ENCODE measurements at places on chromosomes 12 and 14.

GRCh38 chr14:56193347-56193746 lies 75.1 kb downstream of the PELI2 start:
- DNase-seq, result no peak

DNA sequence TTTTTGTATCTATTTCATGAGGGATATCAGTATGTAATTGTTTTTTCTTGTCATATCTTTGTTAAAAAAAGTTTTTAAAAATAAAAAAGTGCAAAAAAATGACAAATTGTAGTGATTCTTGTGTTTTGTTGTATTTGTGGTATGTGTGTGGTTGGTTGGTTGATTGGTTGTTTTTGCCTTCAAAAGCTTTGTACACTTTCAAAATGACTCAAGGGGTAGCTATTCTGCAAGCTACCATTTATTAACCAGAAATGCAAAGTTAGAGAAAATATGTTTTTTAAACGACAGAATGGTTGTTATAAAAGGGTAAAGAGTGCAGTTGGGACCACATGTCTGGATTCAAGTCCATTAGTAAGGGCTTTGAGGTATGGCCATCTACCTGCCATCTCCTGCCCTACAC lies 119.3 kb downstream of the SLC35F4 start:
- no peak for DNase-seq

DNA sequence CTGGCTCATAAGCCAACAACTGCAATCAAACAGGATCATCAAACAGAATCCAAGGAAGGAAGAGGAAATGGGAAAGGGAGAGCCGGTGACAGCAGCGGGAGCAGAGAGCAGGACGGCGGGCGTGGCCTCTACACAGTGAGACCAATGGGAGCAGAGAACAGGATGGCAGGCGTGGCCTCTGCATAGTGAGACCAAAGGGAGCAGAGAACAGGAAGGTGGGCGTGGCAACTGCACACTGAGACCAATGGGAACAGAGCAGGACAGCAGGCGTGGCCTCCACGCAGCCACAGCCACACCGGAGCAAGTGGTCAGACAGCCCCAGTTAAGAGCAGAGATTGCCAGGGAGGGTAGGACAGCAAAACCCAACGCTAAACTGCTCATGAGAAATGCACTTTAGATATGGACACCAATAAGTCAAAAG lies 16.4 kb downstream of the LRCOL1 start:
- DNase-seq, result peak; percentile 96

DNA sequence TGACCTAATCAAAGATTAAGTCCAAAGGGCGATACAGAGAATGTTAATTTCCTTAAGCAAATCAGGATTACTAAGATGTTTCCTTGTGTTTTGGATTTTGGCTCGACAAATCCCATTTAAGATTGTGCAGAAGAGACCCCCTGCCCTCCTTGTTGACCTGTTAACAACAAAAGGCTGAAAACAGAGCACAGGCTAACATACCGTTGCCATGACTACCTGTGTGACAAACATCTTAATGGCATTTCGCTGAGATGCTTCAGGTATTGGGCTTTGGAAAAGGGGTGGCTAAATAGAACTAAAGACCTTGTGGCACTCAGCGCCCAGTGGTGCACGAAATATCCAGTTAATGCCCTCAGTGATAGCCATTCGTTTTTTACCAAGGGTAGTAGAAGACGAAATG lies 1532.3 kb upstream of the TMEM132C start:
- DNase-seq, result no peak

DNA sequence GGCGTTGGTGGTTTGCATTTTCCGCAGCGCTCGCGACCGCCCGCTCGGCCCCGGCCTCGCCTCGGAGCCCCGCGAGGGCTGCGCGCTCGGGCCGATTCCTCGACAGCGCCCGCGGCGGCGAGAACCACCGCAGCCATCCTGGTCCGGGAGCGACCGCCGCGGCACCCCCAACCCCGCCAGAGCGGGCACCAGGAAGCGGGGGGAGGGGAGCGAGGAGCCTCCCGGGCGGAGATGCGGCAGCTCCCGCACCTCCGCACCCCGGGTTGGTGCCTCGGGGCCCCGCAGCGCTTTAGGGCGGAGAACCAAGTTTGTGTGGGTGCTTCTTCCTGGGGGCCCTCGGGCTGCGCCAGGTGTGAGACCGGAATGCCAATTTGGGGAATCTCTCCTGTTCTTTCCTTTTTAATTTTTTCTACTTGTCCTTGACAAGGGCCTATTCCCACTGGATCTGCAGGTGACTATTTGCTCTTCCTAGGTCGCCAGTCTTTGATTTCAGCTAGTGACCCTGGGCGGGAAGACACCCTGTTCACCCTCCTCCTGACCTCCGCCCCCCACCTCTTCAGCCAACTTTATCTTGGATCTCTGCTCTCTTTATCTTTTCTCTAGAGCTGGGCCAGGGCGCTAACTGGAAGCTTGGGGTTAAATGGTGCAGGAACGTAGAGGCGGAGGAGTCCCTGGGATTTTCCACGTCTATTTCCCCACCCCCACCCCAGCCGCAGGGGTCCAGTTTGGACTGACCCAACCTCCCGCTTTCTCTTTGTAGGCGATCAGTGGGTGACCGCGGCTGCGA lies at the start of gene SOCS2:
Gene SOCS2, plus strand, starts transcription at position 751 of the 787 bp plus-strand sequence. CDS start 223 bp downstream, outside the sequence.
- DNase-seq, result peak; percentile 82

GRCh38 chr14:64758691-64759554 lies 54.7 kb downstream of the PLEKHG3 start:
- peak; percentile 1 for DNase-seq

DNA sequence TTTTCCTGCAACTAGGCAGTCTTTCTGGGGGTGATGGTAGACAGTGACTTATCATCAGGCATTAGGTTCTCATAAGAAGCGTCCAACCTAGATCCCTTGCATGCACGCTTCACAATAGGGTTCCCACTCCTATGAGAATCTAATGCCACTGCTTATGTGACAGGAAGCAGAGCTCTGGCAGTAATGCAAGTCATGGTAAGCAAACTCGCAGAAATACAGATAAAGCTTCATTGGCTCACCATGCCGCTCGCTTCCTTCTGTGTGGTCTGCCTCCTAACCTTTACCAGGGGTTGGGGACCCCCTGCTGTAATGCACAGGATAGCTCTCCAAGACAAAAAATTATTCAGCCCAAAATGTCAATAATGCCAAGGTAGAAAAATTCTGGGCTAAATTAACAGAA lies 864.2 kb downstream of the TRHDE start:
- DNase-seq, result no peak

Measured in NCI-H1417 (cell line).